ENCODE measurements at places on chromosomes 7 and 10.

- DNase-seq = peak; percentile 17
These were observed 464.0 kb downstream of the INHBA start for GRCh38 chr7:41238851-41239331.

DNA sequence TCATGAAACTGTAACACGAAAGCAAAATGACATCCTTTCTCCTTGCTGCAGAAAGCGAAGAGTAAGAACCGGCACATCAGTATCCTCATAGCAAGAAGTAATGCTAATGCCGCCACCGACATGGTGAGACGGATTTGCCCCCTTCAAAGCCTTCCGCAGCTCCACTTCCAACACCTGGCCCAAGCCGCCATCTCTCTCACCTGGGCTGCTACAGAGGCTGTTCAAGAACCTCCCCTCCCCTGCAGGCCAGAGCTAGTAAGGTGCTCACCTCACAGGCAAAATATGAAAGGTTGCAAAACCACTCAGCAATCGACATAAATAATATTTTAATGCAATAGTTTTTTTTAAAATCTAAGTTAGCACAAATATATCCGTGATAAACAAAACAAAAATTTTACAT is 123.9 kb upstream of the FRMD4A start:
- DNase-seq = no peak

DNA sequence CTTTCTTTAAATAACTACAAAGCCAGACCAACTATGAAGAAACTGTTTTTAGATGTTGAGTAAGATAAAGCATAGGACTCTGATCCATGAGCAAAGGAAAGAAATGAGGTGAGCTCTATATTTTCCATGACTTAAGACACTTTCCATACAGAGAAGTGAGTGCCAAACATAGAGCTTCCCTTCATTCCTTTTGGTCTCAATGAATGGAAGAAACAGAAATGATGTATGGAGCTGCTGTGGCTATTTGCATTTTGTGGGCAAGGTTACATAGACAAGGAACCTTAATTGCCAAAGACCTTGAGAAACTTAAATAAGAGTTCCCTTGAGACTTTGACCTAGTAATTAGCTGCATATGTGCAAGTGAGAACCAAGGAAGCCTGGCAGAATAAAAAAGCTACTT is 1152.2 kb downstream of the XPNPEP1 start:
- DNase-seq = no peak

GRCh38 chr10:123583639-123584418 is 82.3 kb upstream of the GPR26 start:
- DNase-seq = peak; percentile 56

DNA sequence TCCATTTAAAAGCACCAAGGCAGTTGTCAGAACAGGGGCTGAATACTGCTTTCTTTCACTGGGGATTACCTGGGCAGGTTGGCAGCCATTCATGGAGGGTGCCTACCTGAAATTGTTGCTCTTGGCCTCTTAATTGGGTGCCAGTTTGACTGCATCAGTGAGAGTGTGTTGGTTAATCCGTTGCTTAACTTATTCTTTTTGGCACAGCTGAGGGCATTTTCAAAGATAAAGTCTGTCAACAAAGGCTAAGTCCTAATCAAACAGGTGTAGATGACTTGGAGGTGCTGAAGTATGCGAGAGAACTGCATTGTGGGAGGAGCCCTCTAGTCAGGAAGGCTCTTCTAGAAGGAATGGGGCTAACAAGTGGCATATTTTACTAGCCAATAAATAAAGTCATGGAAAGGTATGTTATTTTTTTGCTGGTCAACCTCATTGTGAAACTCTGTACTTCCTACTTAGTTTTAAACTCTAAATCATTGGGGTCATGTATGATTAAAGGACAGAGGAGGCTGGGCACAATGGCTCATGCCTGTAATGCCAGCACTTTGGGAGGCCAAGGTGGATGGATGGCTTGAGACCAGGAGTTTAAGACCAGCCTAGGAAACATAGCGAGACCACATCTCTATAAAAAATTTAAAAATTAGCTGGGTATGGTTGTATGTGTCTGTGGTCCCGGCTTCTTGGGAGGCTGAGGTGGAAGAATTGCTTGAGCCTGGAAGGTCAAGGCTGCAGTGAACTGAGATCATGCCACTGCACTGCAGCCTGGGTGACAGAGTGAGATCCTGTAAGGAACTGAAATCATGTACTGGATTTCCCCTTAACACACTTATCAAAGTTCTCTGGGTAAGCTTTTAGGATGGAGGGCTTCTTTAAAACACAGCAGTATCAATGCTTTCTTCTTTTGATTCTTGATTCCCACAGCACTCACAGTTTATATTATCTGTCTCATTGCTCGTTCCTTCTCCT is 134.1 kb downstream of the LRMDA start:
- DNase-seq = no peak

DNA sequence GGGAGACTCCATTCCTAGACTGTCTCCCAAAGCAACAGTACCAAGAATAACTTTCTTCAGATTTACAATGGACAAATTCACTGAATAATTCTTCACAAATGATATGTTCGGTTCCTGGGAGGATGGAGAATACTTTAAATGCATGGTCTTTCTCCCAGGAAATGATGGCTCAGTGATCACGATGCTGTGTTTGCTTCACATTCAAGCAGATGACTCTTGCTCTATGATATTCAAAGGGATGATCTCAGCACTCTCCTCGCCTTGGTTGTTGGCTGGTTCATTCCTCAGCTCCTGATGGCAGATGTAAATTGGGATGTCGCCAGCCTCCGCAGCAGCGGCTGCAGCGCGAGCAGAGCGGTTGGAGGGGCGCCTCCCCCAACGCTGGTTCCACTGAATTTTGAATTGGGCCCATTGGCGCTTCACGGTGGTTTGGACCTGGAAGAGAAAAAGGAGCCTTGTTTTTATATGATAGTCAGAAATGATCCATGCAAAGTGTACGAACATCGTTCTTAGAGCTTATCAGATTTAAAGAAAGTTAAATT is 148.3 kb downstream of the CALCR start:
- DNase-seq = no peak

DNA sequence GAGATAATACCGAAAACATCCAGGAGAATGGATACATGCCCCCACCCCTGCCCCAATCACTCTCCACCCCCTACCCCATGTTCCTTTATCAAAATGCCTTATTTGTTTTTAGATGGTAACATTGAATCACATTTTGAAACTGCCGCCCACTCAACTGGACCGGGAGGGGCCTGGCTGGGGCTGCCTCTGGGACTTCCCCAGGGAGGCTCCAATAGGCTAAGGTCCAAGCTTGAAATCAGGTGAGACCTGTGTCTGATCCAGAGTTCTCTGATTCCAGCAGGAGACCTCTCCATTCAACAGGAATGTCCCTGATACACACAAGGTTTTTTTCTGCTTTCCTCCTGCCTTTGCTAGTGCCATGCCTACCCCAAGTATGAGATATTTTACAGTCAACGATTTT is 43.8 kb upstream of the ACSL5 start:
- DNase-seq = no peak

DNA sequence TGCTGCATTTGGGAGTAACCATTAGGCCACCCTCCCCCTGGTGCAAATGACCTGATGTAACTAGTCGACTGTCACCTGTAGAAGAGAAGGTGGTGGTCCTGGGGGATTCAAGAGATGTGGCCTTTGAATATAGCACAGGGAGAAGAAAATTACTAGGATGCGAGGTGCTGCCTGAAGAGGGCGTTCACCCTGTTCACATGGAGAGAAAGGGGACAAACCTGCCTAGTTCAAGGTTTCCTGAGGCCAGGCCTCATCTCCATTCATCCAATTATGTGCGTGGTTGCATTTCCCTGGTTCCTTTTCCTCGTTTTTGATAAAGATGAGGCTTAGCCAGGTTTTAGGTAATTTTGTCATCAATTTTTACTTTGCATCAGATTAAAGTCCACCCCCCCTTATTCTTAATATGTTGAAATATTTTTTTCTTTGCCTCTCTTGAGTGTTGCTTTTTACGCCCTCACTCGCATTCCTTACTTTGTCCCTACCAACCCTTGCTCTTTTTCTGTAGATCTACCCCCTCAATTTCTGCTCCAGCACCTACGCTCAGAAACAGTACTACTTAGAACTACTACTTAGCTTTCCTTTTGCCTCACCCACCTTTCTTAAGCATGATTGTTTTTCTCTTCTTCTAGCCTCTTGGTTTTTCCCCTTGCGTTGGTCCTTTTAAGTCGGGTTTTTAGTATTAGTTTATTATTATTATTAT is 13.7 kb downstream of the CLCN1 start:
- no peak for DNase-seq

Data from fibroblast of villous mesenchyme (primary cell).